M059J (cell line): ENCODE measurements at places on chromosomes 2 and 18. TPM values are rescaled to one million over a fixed set of nuclear protein-coding genes. Genes with fewer than 3 reads are reported as not detected.

GRCh38 chr2:27152796-27153464, 4.1 kb downstream of the TCF23 start:
- peak; percentile 34 for DNase-seq

DNA sequence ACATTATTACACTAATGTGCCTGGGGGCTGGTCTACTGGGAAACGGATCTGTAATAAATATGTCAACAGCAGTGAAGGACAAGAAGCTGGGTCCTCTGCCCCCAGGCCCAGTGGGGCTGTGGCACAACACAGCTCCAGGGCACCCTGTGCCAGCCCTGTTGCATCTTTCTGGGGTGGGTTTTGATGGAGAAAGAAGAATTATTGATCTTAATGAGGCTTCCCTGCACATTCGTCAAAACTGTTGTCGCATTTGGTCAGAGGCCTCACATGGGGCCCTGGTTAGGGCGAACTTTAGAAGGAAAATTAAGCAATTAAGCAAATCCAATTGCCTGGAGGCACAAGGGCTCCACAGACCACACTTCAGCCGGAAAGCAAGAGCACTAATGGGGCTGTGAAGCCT, 30.0 kb upstream of the TWIST2 start:
- DNase-seq = no peak

The NOSTRIN gene
- 0.22 TPM in 1 of 2 replicates, not detected in the other for total RNA-seq

- DNase-seq = peak; percentile 42
These were observed 157.6 kb downstream of the ARL6IP6 start for GRCh38 chr2:152875701-152876695.

The BCL11A gene
- total RNA-seq = under 0.01 TPM in 1 of 2 replicates, not detected in the other

The CTDSP1 gene
- 31.6 and 37.8 TPM in 2 replicates for total RNA-seq

The POTEI gene
- 0.02 TPM in 1 of 2 replicates, not detected in the other for total RNA-seq

The CYS1 gene
- 0.10 and 0.79 TPM in 2 replicates for total RNA-seq

The RAPGEF4 gene
- 0.47 and 1.4 TPM in 2 replicates for total RNA-seq

DNA sequence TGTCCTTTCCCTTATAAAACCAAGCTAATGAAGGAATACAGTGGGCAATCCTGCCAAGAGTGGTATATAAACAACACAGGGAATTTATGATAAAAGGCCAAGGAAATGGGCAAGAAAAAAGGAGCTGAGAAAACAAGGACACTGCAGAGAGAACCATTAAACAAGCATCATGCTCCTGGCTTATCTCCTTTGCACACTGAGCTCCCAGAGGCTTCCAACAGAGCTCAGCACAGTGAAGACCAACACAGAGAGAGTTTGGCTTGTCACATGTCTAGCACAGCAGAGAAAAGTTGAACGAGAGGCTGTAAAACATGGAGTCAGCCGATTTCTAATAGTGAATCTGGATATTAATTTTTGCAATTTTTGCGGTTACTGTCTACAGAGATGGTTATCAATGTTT, 68.0 kb upstream of the KLF7 start:
- no peak for DNase-seq

DNA sequence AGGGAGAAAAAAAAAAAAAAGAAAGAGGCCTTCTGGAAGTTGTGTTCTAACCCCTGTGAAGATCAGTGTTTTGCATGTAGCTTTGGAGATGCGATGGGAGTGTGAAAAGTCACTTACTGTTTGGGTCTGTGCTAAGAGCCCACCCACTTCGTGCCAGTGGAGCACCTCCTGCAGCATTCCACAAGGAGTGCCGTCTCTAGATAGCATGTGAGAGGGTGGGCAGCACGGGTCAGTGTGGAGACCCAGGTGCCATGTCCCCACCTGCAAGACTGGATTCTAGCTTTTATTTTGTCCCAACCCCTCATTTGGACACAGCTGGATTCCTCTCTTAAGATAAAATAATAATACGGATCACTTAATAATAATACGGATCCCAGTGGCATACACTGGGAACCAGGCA, 12.5 kb upstream of the TMEM185B start:
- no peak for DNase-seq

DNA sequence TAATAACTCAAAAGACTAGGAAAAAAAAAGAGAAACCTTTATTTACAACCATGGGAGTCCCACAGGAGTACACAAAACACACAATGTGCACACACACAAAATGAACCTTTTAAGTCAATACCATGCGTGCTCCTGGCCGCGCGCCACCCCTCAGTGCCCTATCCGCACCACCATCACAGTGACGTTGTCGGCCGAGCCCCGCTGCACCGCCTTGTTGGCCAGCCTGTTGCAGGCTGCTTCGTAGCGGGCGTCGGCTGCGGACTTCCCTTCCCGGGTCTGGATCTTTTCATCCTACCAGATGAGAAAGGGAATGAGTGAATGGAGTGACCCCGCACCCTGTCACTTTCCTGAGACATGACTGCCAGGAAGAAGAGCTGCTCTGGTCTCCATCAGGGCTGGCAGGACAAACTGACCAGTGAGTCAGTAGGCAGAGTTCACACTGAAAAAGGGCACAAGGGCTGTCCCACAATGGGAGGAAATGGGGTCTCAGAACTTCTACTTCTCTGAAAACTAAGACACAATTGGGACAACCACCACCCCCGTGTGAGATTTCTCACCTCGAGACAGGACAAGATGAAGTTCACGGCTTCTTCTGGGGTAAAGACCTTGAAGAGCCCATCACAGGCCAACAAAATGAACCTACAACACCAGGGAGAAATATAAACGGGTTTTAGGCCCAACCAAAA, 11.8 kb downstream of the ERFE start:
- no peak for DNase-seq

- no peak for DNase-seq
These were observed 60.4 kb downstream of the BIN1 start for GRCh38 chr2:127046579-127046978.

DNA sequence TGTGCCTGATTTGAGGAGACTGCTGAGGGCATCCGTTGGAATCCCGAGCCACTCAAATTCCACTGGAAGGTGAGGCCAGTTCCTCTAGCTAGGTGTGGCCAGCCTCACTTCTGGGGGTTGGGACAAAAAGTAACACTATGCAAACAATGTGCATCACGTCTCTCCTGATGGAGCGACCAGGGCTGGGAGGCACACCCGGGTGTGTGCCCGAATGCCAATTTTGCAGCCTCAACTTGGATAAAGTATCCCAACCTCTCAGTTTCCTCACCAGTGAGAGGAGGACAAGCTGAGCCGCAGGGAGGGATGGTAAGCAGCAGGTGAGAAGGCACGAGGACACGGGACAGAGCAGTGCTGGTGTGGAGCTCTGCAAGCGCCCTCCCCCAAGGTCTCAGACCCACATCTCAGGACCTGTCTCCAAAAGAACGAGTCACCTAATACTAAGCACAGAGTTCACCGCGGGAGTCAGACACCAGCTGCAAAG, 218.3 kb downstream of the HAUS1 start:
- peak; percentile 46 for DNase-seq

DNA sequence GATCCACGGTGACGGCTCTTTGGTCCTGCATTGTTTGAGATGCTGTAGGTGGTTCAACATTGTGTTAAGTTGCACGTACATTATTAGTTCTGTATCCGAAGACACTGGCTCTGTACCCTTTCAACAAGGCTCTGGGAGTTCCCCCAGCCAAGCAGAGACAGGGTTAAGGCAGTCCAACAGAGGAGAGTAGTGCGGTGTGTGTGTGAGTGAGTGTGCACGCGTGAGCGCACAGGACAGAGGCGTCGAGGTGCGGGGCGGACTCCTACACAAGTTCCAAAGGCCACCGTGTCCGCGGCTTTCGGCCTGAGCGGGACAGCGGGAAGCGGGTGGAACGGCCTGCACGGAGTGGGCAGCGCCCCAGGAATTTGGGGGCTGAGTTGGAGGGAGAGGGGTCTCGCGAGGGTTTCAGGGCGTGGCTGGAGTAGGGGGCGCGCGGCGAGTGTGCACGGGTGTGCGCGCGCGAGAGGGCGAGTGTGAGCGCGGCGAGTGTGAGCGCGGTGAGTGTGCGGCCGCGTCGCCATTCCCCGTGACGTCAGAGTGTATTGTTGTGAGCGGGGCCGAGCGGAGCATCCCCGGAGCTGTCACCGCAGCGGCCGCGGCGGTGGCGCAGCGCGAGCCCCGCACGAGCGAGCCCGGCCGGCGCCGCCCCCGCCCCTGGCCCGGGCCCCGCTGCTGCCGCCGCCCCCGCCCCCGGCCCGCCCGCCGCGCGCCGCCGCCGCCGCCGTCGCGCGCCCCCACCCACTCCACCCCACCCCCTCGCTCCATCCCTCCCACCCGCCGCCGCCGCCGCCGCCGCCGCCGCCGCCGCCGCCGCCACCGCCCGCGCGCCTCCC, at the start of gene ASXL3:
ASXL3 (plus strand) TSS at position 535 of the 833 bp plus-strand sequence. CDS start 413 bp downstream, outside the sequence.
- DNase-seq = no peak

The SPATA3 gene
- not detected in 2 replicates for total RNA-seq

DNA sequence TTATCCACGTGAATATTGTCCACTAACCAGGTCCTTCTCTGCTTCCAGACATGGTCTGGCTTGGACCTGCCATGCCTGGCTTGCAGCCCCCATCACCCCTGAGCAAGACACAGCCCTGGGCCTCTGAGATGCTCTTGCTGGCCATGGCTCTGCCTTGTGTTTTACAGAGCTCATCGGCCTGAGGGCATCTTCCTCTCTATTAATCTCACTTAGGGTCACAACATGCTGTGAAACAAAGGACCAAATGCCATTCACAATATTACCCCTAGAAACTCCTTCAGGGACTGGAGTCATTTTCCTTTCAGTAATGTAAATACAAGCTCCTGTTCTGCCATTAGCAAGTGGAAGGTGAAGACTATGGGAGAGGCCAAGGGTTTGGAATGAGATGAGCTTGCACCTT, 6.8 kb upstream of the TPO start:
- DNase-seq = no peak

The CHRNA1 gene
- 0.17 TPM in 1 of 2 replicates, not detected in the other for total RNA-seq

The CCDC68 gene
- total RNA-seq = 0.05 and 0.30 TPM in 2 replicates

GRCh38 chr18:69291755-69292154, 108.9 kb upstream of the DOK6 start:
- no peak for DNase-seq

The ANKRD23 gene
- total RNA-seq = 0.20 TPM in 1 of 2 replicates, not detected in the other

DNA sequence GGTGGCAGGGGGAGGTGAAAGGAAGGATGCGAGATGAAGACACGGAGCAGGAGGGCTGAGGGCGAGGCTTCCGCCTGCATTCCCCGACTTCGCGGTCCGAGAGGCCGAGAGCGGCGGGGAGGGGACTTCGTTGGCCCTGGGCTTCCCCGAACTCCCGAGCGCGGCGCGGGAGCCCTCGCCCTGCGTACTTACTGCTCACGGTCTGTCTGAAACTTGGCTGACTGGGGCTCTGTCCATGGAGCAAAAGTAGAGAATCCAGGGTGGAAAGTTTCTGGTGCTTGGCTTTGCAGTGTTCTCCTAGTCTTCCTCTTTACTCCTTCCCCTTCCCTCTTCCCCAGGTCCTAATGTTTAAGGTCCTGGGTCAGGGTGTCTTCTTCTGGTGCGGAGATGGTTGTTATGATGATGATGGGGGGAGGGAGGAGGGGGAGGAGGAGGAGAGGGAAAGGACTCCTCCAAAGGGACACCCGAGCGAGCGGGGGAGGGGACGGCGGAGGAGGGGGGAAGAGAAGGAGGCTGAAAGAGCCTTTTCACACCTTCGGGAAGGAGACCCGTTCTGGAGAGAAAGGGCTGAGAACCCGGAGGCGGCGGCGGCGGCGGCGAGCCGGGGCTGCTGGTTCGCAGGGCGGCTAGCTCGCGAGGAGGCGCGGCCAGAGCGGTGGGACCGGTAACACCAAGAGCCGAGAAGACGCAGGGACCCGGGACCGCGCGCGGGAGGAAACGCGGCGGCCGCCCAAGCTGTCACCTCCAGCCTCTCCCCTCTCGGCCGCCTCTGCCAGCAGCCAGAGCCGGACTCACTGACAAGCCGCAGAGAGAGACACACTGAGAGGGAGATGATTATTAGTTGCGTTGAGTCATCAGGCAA, at the start of gene SATB2:
SATB2 (minus strand) TSS at position 793 of the 862 bp plus-strand sequence. CDS start 1,902 bp downstream, outside the sequence.
- DNase-seq = peak; percentile 86

DNA sequence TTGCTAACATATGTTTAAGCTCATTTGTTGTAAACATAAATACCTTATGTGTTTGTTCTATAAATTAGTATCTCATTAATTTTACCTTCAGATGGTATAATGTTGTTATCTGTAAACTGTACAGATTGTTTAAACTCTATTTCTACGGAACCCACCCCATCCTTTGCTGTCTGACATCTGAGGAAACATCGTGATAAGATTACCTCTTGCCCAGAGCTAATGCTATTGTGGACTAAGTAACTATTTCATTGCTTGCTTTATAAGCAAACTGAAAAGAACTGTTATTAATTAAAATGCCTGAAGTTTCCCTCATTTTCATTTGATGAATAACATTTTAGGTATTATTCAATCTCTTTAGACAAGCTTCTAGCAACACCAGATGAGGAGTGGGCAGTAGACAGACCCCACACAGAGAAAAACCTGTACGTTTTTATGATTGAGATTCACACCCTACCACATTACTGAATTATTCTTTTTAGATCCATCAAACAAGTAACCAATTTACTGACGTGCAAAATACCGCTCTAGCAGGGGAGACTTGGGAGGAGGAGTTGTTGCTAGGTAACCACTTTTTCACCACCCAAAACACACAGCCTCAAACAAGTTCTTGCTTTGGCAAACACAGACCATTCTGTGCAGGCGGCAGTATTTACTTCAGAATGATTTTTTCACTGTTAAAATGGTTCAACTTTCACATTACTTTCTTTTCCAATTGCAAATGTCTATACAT, 1.9 kb upstream of the SYT4 start:
- peak; percentile 5 for DNase-seq

The CPO gene
- total RNA-seq = not detected in 2 replicates

The CTNNA2 gene
- total RNA-seq = 0.02 TPM in 1 of 2 replicates, not detected in the other
